CD4-positive, alpha-beta T cell (primary cell): ENCODE measurements at places on chromosomes 3 and 15.
A peak's percentile ranks its signal among the peaks of the same experiment; 100 is the strongest.

GRCh38 chr3:195145579-195145978 is 125.4 kb downstream of the XXYLT1 start:
- DNase-seq = no peak

GRCh38 chr15:26767169-26767670 is 5.6 kb downstream of the GABRB3 start:
- no peak for DNase-seq

DNA sequence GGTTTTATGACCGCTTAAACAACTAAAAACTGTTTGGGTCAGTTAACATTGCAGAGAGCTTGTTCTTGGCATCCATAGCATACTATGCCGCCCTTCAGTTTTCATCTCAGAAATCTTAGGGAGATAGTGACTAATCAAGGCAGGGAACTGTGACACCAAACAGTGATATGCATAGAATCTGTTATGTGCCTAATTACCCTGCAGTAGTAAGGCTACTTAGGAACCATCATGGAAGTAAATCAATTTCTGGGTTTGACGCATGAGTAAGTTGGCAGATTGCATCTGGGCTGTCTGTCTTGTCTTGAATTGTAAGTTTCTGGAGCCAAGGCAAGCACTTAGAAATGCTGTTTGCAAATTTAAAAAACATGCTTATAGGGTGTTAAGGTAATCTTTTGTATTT is 22.5 kb downstream of the KCTD6 start:
- DNase-seq = no peak

- DNase-seq = no peak
Observed at GRCh38 chr3:106428565-106428994, 559.8 kb upstream of the CBLB start.

DNA sequence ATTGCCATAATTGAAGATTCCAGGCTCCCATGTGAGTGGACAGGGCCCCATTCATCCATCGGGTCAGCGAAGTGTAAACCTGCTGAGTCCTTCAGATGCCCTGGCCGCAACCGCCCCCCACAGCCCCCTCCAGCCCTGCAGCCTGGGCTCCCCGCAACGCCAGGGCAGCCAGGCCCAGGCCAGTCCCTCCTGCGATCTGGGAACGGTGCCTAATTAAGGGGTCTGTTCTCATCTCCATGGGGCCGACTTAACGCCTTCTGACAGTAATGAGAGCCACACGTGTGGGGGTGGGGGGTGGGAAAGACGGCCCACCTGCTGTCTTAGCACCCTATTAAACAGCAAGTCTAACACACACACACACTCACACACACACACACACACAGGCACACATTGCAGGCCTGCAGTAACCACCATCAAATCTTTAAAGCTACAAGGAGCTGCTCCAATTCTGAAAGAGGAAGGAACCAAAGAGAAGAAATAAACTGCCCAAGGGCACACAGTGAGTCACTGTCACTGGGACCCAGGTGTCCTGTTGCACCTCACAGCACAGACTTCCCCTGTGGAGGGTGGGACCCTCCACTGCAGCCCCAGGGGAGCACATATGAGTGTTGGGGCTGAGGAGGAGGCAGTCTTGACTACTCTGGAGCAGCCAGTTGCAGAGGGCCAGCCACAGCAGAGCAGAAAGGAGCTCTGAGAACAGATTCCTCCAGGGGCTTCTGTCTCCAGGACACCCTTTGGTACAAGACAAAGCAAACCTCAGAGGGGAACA is 31.8 kb upstream of the HES1 start:
- DNase-seq = peak; percentile 29

DNA sequence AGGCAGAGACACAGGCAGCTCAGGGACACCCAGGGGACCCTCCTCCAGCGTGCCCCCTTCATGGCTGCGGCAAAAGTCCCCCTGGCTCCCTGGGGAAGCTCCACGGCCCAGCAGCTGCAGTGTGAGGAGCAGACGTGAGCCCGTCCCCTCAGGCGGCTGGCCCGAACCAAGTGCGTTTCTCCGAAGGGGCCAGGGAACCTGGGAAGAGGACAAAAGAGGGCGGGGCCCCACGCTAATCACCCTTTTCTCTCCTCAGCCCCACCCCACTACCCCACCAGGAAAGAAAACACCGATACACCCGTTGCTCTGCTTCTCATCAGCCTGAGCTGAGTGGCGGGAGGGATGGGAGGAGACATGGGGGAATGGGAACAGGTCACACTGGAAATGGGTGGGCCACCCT is at the start of gene MUC4:
MUC4 (minus strand) TSS at position 174 of the 400 bp plus-strand sequence; CDS start at position 62, 112 bp downstream.
- no peak for DNase-seq

DNA sequence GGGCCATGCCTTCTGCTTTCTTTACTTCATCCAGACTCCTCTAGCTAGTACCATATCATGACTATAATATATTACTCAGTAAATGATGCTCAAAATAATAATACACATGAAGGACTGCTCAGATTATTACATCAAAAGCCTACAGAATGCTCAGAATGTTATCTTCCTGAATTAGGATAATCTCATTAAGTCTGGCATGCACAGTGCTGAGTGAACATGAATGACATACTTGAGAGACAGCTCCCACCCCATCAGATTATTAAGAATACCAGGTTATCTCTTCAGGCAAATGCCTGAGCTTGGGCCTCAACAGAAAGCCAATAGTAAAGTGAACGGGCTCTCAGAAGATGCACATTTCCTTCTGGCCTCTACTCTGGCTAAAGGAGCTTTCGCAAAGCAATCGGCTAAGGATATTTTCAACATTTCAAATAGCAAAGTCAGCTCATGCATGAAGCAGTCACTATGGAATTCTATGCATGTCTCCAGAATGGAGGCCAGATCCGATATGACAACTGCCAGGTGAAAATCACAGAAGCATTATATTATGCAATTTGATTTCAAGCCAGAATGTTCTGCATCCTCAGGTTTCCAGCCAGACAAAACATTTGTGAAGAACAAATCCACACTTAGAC is 122.6 kb downstream of the KCNMB2 start:
- no peak for DNase-seq

- peak; percentile 19 for DNase-seq
Observed at GRCh38 chr3:194404365-194405140, 5.5 kb upstream of the GP5 start.

GRCh38 chr3:112087746-112088145 is 1.6 kb downstream of the C3orf52 start:
- no peak for DNase-seq

DNA sequence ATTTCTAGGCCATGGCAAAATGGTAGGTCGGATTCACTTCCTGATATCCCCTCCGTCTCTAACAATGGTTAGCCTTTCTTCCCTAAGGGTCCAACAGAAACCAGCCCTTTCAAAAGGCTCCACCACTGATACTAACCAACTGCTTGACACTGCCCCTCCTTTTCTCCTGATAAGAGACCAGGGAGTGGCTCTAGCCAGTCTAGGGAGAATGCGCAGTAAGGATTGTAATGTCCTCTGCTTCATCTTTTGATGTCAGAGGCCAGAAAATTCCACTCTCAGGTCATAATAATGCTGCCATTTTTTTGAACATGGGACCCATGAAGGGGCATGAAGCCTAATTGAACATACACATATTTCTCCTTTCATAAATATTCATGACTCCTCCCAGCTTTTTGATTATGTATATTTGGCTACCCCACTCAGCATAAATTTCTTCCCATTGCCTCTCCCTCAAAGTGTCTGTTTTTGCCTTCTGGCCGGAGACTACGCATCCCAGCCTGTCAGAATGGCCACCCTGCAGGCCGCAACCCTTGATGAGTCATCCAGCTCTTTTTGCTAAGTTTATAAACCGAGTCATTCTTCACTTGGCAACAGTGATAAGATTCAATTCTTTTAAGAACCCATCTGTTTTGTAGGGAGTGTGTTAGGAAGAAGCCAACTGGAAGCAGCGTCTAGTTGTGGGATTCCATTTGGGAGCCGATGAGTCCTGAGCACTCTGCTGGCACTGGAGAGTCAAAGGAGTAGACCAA is 189.0 kb upstream of the MCTP2 start:
- no peak for DNase-seq

- DNase-seq = no peak
Observed at GRCh38 chr3:69088063-69088462, 3.3 kb downstream of the ARL6IP5 start.

DNA sequence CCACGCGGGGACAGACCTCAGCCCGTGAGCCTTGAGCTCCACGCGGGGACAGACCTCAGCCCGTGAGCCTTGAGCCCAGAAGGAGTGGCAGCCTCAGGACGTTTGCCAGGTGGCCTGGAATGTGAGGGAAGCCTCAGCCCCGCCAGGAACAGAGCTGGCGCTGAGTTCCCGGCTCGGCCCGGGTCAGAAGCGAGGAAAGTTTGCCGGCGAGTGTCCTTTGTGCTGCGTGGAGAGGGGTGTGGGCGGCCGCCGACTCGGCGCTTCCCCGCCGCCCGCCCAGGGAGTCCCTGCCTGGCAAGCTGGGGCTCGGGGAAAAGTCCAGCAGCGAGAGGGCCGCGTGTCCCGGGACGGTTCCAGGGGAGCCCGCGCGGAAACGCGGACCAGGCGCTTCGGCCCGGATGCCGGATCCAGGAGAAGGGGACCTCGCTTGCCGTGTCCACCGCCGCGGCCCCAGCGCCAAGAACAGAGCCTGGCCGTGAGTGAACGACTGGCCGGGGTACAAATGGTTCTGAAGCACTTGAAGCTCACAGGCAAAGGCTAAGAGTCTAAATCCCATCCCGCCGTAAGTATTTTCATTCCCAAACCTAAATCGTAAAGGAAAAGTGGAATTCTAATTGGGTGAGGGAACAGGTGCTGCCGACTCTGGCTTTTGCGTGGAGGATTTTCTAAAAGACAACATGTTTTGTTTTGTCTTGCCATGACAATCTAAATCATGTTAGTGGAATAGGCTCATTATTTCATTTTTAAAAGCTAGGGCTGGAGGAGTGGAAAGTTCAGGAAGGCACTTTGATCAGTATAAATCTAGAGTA is 1.7 kb downstream of the LRRN1 start:
- no peak for DNase-seq

GRCh38 chr3:157188391-157188790 is 28.4 kb upstream of the CCNL1 start:
- no peak for DNase-seq

GRCh38 chr15:89043031-89044002 is 44.9 kb upstream of the ABHD2 start:
- no peak for DNase-seq

DNA sequence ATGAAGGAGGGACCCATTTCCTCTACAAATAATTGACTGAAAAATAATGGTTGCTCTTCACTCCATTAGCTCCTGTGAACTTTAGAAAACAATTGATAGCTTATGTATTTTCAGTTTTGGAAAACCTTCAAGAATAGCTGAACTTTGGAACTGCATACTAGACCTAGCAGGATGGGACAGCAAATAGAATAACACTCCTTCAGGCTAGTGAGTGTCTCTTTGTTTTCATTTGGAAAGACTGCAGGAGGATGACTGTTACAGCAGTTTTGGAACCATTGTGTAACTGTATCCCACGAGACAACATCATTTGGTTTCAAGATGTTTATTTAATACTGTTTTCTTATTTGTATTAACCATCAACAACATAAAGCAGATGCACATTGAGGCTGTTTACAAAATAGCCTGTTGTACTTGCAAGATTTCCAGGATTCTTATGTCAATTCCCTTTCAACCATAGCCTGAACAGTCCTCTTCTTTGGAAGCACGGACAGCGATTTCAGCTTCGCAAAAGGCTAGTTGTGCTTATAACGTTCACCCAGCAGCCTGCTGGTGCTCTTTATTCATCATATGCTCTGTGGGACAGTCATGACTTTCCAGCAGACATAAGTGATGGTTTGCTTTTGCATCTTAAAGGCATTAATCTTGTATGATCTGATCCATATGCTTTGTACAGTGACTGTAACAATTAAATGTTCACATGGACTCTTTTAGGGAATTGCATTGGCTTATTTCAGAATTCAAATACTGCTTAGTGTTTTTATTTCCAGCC is 335.5 kb downstream of the IL5RA start:
- DNase-seq = no peak

GRCh38 chr3:30408105-30408557 is 198.3 kb upstream of the TGFBR2 start:
- DNase-seq = no peak

DNA sequence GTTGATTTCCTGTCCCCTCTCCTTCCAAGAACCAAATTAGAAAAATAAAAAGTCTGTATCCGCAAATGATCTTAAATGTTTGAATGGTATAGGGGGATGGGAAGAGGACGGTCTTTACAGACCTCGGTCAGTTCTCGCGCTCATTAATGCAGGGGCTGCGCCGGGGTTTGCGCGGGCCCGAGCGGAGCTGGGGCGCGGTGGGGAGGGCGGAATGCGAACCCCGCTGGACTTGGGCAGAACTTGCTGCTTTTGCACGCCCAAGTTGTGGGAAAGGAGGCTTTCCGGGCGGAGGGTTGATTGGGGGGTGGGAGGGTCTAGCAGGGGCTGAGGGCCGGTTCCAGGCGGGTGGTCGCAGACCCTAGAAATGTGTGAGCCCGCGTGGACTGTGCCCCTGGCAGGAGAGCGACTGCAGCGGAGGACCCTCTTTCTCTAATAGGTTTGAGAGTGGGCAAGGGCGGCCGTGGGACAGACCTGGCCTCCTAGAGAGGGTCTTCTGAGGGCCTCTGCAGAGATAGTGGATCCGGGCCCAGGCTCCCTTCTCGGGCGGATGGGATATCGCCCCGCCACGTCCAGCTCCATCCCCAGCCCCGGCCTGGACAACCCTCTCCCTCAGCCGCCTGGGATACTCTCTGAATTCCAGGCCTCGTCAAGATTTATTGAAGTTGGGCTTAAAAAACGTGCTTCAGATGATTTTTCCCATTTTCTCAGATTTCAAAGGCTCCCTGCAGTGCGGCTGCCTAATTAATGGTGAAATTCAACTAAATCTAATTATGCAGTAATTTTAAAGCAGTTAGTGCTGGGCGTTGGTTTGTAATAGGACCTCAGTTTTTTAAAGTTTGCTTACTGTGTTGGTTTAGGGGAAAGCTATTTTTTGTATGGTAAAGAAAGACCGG is 11.3 kb downstream of the NR2F2 start:
- no peak for DNase-seq

GRCh38 chr3:74564560-74564959 is 49.9 kb downstream of the CNTN3 start:
- no peak for DNase-seq

DNA sequence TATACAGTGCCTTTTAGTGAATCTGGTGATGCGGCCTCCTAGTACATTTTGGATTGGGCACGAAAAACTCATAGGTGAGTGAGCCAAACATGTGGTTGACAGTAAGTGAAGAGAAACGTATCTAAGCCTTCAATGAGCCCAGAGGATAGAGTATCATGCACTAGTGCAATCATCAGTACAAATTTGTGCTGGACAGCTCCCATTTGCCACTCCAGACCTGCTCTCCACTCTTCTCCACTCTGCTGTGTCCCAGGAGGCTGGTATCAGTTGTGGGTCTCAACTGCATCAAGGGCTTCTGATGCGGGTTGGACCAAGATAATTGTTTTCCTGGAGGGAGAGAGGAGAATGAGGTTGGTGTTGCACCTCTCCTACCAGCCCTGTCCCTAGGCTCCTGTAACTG is 9.1 kb upstream of the RASGRF1 start:
- DNase-seq = no peak

GRCh38 chr3:30347679-30348216 is 258.7 kb upstream of the TGFBR2 start:
- no peak for DNase-seq
